ENCODE measurements at places on chromosomes 4 and X.
A peak's percentile ranks its signal among the peaks of the same experiment; 100 is the strongest.

GRCh38 chr4:168527560-168527959 is 30.7 kb downstream of the PALLD start:
- no peak for ATAC-seq

DNA sequence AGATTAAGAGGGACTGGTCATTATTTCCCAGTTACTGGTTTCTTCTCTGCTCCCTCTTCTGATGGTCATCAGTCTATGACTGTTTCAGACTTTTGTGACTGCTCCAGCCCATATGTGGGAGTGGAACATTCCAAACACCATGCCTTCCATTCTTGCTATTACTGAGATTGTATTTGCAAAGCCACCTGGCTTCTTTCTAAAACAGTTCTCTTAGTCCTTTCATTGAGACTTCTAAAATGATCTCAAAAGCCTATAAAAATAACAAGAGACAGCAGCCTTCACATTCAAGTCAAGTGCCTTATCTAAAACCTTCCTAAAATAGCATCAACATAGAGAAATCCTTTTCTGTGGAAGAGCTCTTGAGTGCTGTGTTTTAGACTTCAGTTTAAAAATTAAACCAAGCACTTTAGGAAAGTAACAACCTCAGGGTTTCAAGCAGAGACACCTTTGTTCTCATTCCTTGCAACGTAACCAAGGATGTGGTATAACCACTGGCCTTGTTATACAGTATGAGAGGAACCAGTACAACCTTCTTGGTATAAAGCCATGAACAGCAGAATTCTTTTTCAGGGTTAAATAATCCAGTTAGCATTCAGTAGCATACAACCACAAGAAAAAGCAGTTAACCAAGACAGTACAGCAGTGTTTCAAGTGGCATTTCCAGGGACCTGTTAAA is 97.1 kb downstream of the NFKB1 start:
- ATAC-seq, result no peak

GRCh38 chrX:153375571-153375970 is 25.6 kb downstream of the PNMA6E start:
- ATAC-seq, result no peak

- no peak for ATAC-seq
These were observed 51.7 kb upstream of the MCF2 start for GRCh38 chrX:139759637-139760036.

GRCh38 chr4:81452452-81453006 is 19.2 kb downstream of the RASGEF1B start:
- ATAC-seq, result peak; percentile 75

All from esophagus mucosa (tissue), 1 donor.